ENCODE measurements at places on chromosomes 7 and 10. TPM values are rescaled to one million over a fixed set of nuclear protein-coding genes. Genes with fewer than 3 reads are reported as not detected.

GRCh38 chr7:156206174-156206573 is 393.9 kb upstream of the SHH start:
- DNase-seq = no peak

DNA sequence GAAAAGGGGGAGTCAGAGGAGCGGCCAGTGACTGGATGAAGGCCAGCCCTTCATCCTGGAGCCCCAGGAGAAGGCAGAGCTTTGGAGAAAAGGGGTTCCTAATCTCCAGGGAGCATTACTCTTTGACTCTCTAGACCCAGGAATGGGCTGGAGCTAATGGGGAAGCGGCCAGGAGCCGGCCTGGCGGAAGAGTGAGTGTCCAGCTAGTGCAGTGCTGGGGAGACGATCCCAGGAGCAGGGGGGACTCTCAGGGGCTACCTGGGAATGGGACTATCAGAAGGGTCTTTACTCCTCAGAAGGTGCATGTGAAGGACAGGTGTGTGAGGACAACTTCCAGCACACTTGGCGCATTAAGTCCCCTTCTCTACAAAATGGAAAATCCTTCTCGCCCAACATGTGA is 2.4 kb upstream of the PAX2 start:
- DNase-seq = no peak

GRCh38 chr10:125984865-125985495 is 88.6 kb downstream of the FANK1 start:
- DNase-seq = peak; percentile 31

DNA sequence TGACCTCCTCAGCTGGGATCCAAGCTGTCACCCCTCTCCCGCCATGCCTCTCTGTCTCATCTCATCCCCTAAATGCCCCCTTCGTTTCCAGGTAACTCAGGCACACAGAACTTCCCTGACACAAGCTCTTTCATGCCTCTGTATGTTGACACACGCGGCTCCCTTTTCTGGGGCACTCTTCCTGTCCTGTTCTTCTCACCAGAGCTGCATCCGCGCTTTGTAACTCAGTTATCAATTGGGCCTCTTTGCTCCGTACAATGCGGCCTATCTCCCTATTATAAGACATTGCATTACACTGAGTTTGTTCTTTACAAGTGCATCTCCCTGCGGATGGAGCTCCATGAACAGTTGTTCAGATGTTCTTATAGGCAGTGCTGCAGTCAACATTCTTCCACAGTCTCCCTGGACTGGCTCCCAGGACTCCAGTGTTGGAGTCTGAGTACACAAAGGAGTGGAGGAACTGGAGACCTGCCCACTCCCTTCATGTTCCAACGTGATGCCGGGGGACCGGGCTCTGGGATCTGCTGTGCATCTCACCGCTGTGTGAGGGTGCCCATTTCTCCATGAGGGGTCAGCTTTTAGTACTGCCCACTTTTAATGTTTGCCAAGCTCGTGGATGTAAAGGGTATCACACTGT is 56.9 kb upstream of the TNS3 start:
- peak; percentile 80 for DNase-seq

CTAGE8 gene
- total RNA-seq = 0.83 TPM

EPO gene
- not detected for total RNA-seq

OR2A5 gene
- not detected for total RNA-seq

Data from fibroblast of lung (primary cell).